NCI-H524 treated with DMSO at 0.1 percent for 48 hours (cell line): ENCODE measurements at places on chromosomes 7 and 10.

DNA sequence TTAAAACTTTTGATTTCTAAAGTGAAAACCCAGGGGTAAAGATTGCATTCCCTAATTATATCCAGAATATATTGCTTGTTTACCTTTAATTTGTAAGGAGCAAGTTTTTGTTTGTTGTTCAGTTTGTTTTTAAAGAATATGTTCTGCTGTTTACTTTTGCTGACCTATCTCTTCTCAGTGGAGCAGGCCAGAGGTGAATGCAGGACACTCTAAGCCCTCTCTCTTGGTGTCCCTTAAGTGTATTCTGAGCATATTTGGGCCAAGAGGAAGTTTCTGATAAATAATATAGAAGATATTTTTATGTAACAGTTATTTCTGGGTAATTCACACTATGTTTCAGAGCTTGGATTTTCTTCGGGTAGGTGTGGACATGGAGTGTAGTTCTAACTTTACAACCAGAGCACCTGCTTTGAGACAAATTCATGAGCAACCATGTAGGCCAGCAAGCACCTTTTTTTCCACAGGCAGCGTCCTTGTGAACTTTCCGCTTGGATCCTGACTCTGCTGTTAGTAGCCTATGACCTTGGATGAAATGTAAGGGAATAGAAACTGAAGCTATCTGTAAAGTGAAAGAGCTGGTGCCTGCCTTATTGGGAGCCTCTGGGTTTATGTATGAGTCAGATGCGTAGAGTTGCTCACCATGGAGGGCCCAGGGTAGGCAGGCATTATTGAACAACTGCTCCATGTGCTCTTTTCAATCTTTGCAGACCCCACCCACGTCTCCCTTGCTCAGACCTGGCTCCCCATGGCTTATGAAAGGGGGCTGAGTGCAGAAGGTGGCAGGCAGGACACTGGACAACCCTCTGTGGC is 16.1 kb downstream of the OGDH start:
- no peak for DNase-seq

GRCh38 chr10:30383356-30383755 is 34.3 kb upstream of the MTPAP start:
- no peak for DNase-seq

DNA sequence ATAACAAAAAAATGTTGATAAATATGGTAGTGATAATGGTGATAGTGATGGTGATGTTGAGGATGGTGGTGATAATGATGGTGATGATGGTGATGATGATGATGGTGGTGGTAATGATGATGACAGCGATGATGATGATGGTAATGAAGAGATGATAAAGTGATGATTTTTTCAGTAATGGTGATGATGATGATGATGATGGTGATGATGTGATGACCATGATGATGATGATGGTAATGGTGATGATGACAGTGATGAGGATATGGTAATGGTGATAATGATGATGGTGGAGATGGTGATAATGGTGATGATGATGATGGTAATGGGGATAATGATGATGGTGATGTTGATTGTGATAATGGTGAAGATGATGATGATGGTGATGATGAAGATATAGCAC is 321.6 kb downstream of the TNS3 start:
- DNase-seq: no peak

GRCh38 chr10:111177379-111177778 is 100.5 kb downstream of the ADRA2A start:
- no peak for DNase-seq

GRCh38 chr10:75202321-75203045 is 8.1 kb upstream of the VDAC2 start:
- DNase-seq: no peak
